ENCODE measurements at places on chromosomes 13 and 19.

GRCh38 chr19:30567536-30568232, 195.5 kb downstream of the ZNF536 start:
- DNase-seq, result no peak

- DNase-seq, result no peak
Observed at GRCh38 chr19:19110410-19111135, 27.7 kb downstream of the TMEM161A start.

DNA sequence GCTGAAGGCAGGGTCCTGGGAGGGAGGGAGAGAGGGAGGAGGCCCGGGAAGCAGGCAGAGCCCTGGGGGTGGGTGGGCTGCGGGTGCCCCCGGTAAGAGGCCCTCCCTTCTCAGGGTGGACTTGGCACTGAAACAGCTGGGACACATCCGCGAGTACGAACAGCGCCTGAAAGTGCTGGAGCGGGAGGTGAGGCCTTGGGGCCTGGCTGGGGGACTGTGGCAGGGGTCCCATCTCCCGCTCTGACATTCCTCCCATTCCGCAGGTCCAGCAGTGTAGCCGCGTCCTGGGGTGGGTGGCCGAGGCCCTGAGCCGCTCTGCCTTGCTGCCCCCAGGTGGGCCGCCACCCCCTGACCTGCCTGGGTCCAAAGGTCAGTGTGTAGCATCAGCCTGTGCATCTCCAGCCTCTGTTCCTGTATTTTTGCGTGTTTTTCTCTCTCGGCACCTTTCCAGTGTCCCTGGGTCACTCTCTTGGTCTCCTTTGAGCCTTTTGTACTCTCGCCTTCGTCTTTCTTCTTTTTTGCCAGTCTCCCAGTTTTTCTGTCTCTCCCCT, 53.4 kb downstream of the TRPM4 start:
- no peak for DNase-seq

DNA sequence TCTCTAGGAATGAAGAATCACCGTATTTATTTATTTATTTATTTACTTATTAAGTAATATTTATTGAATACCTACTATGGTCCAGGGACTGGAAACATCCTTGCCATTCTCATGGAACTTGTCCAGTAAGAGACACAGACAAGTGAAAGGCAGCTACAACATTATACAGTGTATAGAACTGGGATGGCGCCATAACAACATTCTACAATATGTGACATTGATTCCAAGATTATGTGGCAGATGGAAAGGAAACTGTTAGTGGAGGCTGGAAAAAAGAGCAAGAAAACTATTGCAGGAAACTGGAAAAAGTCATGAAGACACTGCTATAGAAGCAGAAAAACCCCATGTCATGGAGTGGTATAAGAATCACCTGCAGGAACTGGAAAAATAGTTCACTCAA, 9.4 kb upstream of the TBC1D4 start:
- no peak for DNase-seq

DNA sequence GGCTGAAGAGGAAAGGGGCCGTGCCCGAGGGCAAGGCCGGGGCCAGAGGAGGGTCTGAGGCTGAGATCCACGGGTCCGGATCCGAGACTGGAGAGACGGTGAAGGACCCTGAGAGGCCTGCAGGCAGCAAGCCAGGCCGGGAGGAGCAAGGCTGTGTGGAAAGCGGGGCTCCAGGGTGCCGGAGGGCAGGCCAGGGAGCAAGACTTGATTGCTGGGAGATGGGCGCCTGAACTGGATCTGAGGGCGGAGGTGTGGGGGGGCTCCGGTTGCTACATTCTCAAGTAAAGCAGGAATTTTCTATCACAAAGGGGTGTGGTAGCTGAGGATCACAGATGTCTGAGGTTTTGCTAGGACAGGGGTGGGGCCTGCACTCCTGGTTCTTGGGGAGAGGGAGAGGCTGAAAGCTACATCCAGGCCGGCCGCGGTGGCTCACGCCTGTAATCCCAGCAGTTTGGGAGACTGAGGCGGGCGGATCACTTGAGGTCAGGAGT, 3.8 kb downstream of the MAMSTR start:
- DNase-seq, result no peak

DNA sequence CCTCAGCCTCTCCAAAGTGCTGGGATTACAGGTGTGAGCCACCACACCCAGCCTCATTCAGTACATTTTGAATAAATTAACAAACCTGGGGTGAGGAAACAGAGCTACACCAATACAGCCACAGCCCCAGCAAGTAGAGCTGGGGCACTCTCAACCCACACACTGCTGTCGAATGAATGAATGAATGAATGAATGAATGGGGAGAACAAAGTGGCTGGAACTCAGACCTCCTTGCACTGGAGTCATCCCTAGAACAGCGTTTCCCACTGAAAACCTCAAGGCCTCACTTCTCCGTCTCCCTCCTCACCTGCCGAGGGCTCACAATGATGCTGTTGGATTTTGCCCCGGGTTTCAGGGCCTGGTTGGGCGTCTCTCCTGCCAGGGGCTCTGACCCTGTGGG, 2.8 kb downstream of the ERCC1 start:
- DNase-seq, result no peak

GRCh38 chr13:87677496-87678371, 6.6 kb downstream of the SLITRK5 start:
- no peak for DNase-seq

- DNase-seq, result no peak
Observed at GRCh38 chr19:56314018-56314380, 640 bp downstream of the ZSCAN5A start.

GRCh38 chr19:55082020-55082851, 6.6 kb downstream of the EPS8L1 start:
- DNase-seq, result no peak

DNA sequence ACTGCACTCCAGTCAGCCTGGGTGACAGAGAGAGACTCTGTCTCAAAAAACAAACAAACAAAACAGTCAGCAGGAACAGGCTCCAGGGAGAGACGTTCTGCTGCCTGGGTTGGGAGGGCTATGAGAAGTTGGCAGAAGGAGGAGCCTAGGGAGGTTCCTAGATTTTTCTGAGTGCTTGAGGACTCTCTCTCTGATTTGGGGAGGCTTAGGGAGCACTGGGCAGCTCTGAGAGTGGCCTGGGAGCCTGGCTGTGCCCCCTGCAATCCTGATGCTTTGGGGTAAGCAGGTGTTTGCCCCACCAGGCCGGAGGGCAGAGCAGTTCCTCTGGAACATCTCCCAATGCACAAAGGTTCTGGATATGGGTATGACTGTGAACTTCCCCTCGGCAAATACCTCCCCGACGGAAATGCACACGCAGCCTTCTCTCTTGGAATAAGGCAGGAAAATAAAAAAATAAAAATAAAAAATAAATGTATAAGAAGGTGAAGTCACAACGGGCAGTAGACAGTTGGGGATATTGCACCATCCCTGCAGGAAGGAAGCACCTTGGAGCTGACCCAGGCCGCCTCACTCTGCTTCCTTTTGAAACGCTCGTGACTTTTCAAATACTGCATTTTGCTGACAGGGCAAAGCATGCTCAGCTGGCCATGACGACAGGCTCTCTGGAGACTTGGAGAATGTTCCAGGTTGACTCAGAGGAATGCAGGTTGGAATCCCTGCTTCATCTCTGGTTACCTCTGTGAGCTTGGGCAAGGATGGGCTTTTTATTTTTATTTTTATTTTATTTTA, 26.5 kb upstream of the HOMER3 start:
- peak; percentile 73 for DNase-seq

- peak; percentile 27 for DNase-seq
Observed at GRCh38 chr19:772730-773436, 22.0 kb downstream of the MISP start.

- no peak for DNase-seq
Observed at GRCh38 chr13:26026211-26026610, 25.6 kb downstream of the SHISA2 start.

GRCh38 chr19:15108845-15109767, 1.9 kb downstream of the SYDE1 start:
- DNase-seq, result no peak

GRCh38 chr19:52658595-52658994, 20.4 kb upstream of the ZNF83 start:
- no peak for DNase-seq

- no peak for DNase-seq
Observed at GRCh38 chr13:98447881-98448641, 128.8 kb downstream of the STK24 start.

- DNase-seq, result no peak
Observed at GRCh38 chr13:39981056-39981455, 325.6 kb downstream of the COG6 start.

DNA sequence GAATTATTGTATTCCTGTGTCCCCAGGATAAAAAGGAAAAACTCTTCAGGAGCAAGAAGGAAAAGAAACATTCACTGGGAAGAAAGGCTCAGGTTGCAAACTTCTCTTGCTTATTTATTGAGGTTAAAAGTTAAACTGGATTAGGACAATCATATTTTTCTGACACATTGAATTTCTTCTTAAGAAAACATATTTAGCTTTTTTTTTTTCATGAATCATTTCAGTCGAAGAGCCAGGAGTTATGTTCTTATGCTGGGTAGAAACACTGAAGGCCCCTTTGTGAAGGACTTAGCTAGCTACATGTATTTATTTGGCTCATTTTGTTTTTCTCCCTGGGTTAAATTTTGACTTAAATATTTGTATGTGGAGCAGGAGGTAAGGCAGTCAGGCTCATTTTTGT, 434.0 kb downstream of the KLF5 start:
- DNase-seq, result no peak

GRCh38 chr19:38617764-38618589, at the start of gene MAP4K1:
TSS of gene MAP4K1 (minus strand) at chr19:38617953. CDS start at chr19:38617895, 58 bp downstream.
- DNase-seq, result no peak

- no peak for DNase-seq
Observed at GRCh38 chr19:49564616-49565045, 15.7 kb downstream of the NOSIP start.

- DNase-seq, result no peak
Observed at GRCh38 chr13:46051968-46052318, 603 bp downstream of the ZC3H13 start.

DNA sequence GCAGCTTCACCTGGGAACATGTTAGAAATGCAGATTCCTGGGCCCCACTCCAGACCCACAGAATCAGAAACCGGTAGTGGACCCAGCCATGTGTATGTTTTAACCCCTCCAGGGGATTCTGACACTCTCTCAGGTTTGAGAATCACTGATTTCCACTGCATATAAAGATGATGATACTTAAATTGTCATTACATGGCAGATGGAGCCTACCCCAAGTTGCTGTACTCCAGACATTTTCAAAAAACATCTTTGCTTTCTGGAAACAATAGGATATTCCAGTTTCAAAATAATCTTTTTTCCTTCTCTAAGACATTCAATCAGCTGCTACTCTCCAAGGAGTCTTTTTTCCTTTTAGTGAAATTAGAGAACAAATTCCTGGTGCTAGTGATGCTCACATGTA, 48.6 kb upstream of the RGCC start:
- DNase-seq, result no peak

DNA sequence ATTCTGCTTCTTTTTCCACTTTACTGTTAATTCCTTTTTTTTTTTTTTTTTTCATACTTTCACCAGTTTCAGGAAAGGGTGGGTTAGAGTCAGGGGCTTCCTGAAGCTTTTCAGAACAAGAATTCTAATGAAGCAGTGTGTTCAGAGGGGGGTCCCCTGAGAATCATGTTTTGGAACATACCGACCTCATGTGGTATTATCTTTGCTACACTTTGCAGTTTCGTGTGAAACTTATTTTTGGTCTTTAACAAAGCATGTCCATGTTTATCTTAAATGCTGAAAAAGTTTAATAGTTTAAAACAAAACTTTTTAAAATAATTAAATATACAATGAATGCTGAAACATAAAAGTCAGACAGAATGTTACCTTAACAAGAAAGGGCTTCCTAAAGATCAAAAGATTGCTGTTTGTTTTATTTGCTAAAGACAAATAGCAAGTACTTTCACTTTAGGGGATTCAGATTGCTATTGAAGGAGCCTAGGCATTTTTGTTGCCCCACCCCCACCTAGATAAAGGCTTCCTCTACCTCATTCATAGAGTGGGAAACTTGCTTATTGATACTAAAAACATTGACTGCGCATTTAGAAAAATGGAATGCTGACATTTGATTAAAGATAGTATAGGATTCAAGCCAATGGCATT, 21.1 kb upstream of the POMP start:
- DNase-seq, result no peak

- DNase-seq, result no peak
Observed at GRCh38 chr13:46668931-46669525, 116.1 kb downstream of the LRCH1 start.

- DNase-seq, result no peak
Observed at GRCh38 chr13:76656500-76656899, 229.7 kb downstream of the KCTD12 start.

GRCh38 chr13:34577051-34577450, 365.0 kb upstream of the NBEA start:
- no peak for DNase-seq

DNA sequence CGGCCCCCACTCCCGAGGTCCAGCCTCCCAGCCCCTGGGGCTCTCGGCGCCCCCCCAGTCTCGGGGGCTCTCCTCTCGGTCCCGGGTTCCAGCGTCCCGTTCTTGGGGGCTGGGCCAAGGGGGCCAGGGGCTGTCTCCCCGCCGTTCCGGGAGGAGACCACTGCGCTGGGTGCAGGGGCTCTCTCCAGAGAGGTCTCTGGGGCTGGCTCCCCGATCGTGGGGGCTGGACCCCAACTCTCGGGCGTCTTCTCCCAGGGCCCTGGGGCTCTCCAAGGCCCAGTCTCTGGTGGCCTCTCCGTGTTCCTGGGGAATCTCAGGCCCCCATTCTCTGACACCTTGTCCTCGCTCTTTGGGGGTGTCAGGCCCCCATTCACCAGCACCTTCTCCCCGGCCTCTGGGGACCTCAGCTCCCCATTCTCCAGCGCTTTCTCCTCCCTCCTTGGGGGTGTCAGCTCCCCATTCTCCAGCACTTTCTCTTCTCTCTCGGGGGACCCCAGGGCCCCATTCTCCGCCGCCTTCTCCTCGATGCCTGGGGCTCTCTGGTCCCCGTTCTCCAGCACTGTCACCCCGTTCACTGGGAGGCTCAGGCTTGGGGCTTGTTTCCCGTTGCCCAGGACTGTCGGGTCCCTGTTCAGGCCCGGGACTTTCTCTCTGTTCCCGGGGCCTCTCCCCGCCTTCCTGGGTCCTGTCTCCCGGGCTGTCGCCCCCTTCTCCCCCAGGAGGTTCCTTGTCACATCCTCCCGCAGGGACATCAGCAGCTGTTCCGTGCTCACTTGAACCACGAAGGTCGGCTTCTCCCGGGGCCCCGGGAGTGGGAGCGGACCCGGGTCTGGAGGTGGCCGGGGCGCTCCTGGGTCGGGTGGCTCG, 13.7 kb downstream of the LMTK3 start:
- no peak for DNase-seq

- no peak for DNase-seq
Observed at GRCh38 chr13:80363890-80364503, 23.1 kb upstream of the SPRY2 start.

DNA sequence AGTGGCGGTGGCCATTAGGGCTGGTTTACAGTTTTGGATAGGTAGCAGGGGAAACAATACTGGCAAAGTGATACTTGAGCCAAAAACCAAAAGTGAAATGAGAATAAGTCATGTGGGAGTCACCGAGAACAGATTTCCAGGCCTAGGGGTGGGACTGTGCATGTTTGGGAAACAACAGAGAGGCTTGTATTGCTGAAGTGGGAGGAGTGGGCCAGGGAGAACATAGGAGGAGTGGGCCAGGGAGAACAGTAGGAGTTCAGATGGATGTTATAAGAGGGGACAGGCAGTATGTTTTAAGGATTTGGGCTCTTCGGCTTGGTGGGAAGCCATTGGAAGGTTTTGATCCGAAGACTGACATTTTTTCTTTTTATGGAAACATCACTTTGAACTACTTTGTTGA, 35.5 kb downstream of the AKAP11 start:
- DNase-seq, result no peak
